ENCODE measurements at places on chromosomes 2 and 18.

DNA sequence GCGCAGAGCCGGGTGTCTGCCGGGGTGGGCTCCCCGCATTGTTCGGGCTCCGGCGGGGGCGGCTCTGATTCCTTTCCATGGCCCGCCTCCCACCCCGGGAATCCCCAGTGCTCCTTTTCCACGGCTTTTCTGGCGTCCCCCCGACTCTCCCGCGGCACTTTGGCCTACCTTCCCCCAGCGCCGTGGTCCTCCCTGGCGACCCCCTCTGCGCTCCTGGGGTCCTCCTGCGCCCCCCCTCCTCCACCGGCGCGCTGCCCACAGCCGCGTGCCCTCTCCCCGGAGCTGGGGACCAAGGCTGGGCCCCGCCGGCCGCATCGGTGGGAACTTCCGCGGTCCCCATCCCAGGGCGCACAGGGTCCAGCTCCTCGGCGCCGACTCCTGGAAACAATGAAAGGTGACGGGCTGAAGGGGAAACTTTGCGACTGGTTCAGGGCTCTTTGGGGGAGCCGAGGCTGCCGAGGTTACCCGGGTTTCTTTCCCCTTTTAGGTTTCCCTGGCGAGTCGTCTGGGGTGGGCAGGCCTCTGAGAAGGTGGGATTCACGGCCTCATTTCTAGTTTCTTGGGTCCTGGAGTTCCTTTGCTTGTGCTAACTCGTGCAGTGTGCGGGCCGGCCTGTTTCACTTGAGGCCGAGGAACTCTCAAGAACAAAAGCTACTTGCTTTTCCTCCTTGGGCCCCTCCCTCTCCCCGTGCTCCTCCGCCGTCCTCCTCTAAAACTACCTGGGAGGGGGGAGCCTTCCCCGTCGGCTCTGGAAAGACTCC, 2.2 kb downstream of the TGIF1 start:
- peak; percentile 20 for DNase-seq

- no peak for DNase-seq
These were observed 62.6 kb upstream of the ST6GAL2 start for GRCh38 chr2:106948540-106948939.

DNA sequence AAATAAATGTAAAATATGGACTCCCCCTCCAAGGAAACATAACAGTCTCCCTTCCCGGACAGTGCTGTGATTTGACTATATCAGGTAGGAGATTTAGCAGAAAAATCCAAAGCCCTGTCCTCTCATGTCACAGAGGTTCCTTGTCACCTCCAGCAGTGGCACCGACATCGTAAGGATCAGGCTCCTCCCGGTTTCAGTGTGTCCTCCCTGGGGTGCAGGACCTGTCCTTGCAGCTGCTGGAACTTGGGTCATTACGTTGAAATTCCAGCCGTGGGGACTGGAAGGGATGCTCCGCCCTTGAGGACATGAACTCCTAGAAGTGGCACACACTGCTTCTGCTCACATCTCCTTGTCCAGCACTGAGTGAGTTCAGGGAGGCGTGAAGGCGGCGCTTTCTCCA, 101.1 kb upstream of the ODC1 start:
- no peak for DNase-seq

GRCh38 chr2:74957886-74958273, 563 bp upstream of the POLE4 start:
- DNase-seq, result no peak
